ENCODE measurements at places on chromosomes 6 and 20. TPM values are rescaled to one million over a fixed set of nuclear protein-coding genes. Genes with fewer than 3 reads are reported as not detected.

GRCh38 chr6:135162678-135163439 is 18.2 kb upstream of the MYB start:
- DNase-seq: peak; percentile 32

The RTN4IP1 gene
- 19.2 TPM for total RNA-seq

DNA sequence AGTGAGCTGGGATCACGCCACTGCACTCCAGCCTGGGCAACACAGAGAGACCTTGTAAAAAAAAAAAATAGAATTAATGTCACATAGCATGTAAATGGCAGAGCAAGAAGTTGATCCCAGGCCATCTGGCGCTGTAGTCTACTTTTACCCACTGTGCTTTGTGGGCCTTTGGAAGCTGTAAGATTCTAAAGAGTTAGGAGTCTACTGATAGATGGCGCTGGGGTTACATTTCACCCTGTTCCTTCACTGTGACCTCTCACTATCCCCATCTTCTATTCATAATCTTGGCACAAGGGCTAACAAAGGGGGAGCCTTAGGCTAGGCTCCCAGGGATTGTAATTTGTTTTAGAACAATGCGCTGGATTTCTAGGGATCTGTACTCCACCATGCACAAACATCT is 24.4 kb downstream of the SIRPD start:
- DNase-seq: no peak

GRCh38 chr6:119535332-119535731 is 185.8 kb upstream of the MAN1A1 start:
- DNase-seq: no peak

- no peak for DNase-seq
These were observed 11.8 kb downstream of the CLVS2 start for GRCh38 chr6:123007885-123008284.

The CEP57L1 gene
- 7.3 TPM for total RNA-seq

The EYA4 gene
- total RNA-seq: 20.2 TPM

All from left ventricle myocardium superior (tissue), 1 donor.